ENCODE measurements at places on chromosomes 6 and 20. TPM values are rescaled to one million over a fixed set of nuclear protein-coding genes. Genes with fewer than 3 reads are reported as not detected.

DNA sequence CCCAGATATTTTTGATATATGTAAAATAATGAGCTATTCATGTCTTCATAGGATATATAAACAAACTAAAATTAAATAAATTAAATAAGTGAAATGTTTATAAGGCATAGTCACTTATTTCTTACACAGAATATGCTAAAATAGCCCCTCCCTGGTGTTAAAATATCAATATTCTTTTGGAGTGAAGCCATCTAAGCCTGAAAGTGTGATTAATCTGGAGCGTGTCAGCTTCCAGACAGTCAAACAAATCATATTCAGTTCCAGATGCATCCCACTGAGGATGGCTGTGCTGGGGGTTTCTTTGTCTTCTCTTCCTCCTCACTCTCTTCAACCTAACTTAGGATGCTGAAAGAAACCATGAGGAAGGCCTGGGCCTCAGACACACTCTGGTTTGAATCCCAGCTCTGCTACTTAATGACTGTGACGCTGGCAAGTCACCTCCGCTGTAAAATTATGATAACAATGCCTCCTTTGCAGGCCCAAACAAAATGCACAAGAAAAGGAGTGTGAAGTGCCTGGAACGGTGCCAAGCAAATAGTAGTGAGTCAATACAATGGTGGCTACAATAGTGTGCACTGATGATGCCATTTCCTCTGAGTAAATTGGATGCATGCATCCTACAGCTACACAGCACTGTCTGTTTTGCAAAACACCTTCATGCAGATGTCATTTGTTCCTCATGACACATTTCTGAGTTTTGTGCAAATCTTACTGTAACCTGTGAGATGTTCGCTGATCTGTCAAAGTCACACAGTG, 161.4 kb downstream of the FOXC1 start:
- no peak overlapping the region for H3K27ac ChIP-seq
- DNase-seq: peak; percentile 51
- H3K36me3 ChIP-seq: no peaks in the 10 kb centered on the region

DNA sequence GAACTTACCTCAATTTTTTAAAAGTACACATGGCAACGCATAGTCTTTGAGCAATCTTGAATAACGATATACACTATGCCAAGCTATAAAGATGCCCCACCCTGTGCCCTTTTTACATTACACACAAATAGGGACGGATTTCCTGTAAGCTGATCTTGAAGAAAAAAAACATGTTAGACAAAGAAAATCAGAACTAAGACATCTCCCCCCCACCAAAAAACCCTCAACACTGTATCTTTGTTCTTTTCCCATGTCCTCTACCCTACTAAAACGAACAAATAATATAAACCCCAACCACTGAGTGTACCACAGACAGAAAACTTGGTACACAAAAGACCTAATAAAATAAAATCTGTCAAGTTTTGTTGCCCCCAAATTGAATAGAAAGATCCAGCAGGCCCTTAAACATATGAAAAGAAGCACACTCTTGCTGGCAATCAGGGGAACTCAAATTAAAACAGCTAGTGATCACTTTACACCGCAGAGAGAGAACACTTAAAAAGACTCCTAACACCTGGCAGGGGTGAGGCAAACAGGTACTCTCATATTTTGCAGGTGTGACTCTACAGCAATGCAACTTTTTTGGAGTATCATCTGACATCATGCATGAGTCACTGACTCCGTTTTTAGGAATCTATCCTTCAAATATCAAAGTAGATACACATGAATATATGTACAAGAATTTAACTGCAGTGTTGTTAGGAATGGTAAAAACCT, 29.6 kb downstream of the BACH2 start:
- no peaks in the 10 kb centered on the region for H3K36me3 ChIP-seq
- H3K27ac ChIP-seq: no peak overlapping the region
- H3K27me3 ChIP-seq: no peaks in the 10 kb centered on the region
- H3K4me3 ChIP-seq: no peak overlapping the region
- H3K4me1 ChIP-seq: no peaks in the 10 kb centered on the region
- no peak for DNase-seq

Gene SAMD3
- total RNA-seq: 2.8 TPM

DNA sequence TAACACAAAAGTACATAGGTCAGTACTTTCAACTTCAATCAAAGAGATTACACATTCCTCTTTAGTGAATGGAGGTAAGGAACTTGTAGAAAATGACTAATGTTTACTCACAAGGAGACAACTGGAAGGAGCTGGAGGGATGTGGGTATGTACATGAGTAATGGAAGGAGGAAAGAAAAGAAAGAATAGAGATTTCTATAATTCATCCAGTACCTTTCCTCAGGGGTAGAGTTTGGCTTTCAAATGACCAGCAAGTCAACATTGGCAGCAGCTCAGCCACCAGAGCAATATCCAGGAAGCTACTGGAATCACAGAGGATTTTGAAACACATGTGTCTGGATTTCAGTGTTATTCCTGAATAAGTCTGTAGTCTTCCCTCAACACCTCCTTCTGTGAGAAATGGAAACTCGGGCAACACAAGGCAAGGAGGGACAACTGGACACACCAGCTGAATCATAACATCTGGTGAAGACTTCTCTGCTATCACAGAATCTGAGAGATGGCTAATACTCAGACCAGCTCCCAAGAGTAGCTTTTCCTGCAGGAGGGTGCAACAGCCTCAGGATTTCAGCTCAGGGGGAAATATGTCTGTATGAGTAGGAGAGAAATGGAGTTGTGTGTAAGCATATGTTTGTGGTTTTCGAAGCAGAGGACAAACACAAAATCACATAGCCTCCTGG, 98.8 kb downstream of the HAO1 start:
- no peaks in the 10 kb centered on the region for H3K36me3 ChIP-seq
- H3K4me3 ChIP-seq: no peak overlapping the region
- DNase-seq: peak; percentile 16
- peak overlapping the region; percentile 52 for H3K27ac ChIP-seq

- H3K36me3 ChIP-seq: no peaks in the 10 kb centered on the region
- H3K4me3 ChIP-seq: no peak overlapping the region
- peak overlapping the region; percentile 66 for H3K27ac ChIP-seq
- H3K27me3 ChIP-seq: no peaks in the 10 kb centered on the region
Observed at GRCh38 chr6:106519460-106520394, 109.6 kb downstream of the RTN4IP1 start.

Gene GPR6
- total RNA-seq: not detected

Gene PLG
- total RNA-seq: not detected

DNA sequence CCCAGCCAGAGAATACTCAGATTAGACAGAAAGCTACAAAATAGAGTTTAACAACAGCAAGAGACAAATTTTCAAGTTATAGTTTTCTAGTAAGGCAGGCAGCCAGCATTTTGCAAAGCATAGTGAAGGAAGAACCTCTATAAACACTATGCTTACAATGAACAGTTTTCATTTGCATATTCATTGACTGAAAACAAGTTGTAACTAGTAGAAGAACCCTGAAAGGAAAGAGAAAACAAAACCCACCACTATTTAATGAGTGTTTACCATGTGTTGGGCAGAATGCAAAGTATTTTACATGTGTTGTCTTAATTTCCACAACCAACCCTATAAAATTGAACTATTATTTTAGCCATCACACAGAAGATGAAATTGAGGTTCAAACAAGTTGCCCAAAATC, 196.1 kb downstream of the UBE3D start:
- H3K4me1 ChIP-seq: no peaks in the 10 kb centered on the region
- H3K4me3 ChIP-seq: no peak overlapping the region
- no peaks in the 10 kb centered on the region for H3K36me3 ChIP-seq
- DNase-seq: no peak
- no peaks in the 10 kb centered on the region for H3K27me3 ChIP-seq
- no peak overlapping the region for H3K27ac ChIP-seq

- DNase-seq: no peak
- H3K27ac ChIP-seq: no peak overlapping the region
- no peak overlapping the region for H3K4me3 ChIP-seq
- no peaks in the 10 kb centered on the region for H3K27me3 ChIP-seq
Observed at GRCh38 chr20:25484224-25484846, 76.9 kb downstream of the GINS1 start.

DNA sequence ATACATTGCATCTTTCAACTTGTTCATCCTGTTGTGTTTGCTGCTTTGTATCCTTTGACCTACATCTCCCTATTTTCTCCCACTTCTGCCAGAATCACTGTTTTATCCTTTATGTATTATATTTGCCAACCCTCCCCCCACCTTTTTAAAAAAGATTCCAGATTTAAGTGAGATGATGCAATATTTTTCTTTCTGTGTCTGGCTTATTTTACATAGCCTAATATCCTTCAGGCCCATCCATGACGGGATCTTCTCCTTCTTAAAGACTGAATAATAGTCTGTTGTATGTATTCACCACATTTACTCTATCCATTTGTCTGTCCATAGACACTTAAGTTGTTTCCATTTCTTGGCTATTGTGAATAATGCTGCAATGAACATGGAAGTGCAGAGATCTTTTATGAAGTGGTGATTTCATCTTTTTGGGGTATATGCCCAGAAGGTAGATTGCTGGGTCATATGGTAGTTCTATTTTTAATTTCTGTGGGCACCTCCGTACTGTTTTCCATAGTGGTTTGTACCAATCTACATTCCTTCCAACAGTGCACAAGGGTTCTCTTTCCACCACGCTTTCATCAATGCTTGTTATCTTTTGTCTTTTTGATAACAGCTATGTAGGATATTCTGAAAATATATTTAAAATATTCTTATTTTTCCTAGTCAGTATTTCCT, 181.0 kb downstream of the CDKAL1 start:
- no peaks in the 10 kb centered on the region for H3K4me1 ChIP-seq
- no peak overlapping the region for H3K27ac ChIP-seq
- no peaks in the 10 kb centered on the region for H3K36me3 ChIP-seq
- no peak for DNase-seq
- H3K4me3 ChIP-seq: no peak overlapping the region
- H3K27me3 ChIP-seq: no peaks in the 10 kb centered on the region

All from fibroblast of lung (primary cell).